Activated naive CD8-positive, alpha-beta T cell treated with anti-CD3 and anti-CD28 coated beads, Interleukin-2, amount 10 ng/mL, durations not matched to agents 7 days and 5 days (primary cell): ENCODE measurements at places on chromosomes 1 and 21.

DNA sequence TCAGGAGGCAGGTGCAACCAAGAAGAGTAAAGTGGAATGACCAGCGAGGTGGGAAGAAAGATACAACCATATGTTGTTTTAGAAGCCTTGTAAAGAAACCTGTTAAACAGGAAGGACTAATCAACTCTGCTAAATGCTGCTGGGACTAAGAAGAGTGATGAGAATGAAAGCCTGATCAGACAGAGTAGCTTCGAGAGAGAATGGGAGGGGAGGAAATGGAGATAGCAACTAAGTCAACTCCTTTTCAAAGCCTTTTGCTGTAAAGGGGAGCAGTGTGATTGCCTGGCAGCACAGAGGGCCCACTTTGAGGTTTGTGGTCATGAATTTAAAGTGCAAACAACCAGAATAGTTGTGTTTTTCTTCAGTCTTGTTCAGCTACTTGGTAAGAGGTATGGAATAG, 31.4 kb downstream of the SLC30A7 start:
- DNase-seq: no peak

GRCh38 chr1:107541412-107541811, 400.6 kb downstream of the NTNG1 start:
- no peak for DNase-seq

- no peak for DNase-seq
Measured at GRCh38 chr1:44689447-44689765, 14.9 kb downstream of the ARMH1 start.

DNA sequence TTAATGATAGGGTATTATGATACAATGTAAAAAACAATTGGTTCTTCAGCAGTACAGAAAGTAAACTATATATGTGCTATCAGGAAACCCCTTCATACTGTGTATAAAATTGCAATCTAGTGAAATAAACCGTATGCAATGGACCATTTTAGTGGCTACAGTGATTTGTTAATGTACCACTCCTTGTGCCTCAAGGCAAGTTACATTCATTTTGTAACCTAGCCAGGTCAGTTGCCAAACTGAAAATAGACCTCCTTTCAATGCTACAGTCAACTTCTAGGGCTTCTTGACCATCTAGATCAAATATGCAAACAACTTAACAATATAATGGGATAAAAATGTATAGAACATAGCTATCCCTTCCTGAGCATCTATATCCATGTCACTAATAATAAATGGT, 52.0 kb upstream of the RAVER2 start:
- no peak for DNase-seq

DNA sequence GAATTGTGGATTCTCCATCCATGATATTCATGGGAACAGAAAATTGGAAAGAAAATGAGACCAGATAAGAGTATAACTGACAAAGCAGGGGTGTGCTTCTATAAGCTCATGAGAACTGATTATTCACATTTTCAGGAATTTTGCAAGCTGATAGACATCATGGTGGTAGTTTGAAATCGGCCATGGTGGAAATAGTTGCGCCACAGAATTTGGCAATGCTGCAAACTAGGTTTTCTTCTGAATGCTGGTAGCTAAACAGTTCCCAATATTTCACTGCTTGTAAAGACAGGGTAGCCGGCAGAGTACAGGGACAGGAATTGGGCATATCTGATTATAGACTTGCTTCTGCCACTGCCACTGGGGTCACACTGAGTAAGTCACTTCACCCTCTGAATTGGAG, 151.1 kb downstream of the PLXNA2 start:
- no peak for DNase-seq
